Dermis blood vessel endothelial cell (primary cell): ENCODE measurements at places on chromosomes 6 and 20. TPM values are rescaled to one million over a fixed set of nuclear protein-coding genes. Genes with fewer than 3 reads are reported as not detected.
A peak's percentile ranks its signal among the peaks of the same experiment; 100 is the strongest.

GRCh38 chr6:112307707-112308106 is 39.4 kb upstream of the RFPL4B start:
- peak; percentile 4 for DNase-seq

DNA sequence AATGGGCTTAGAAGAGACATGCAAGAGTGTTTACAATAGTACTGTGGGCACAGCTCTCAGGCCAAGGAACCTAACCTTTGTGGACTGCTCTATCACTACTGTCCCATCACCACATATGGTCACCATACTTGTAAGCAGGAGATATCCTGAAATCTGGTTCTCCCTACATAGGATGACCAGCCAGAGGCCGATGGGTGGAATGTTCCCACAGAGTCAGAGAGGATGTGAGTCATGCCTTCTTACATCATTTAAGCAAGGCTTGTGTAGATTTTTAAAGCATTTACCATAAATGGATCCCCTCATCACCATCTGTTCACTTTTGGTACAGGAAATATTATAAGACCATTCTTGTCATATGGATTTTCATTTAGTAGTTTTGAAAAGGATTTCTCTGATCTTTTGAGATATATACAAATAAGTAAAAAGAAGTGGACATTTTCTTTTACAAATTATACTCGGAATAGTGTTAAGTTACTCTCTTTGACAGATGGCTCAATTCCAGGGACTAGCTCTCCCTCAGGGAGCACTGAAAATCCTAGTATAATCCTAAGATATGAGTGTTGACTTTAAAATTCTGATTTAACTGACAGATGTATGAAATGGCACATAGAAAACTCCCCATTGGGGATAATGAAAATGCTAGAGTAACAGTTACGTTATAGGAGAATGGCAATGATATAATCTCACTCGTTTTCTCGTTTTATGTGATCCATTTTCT is 6.6 kb downstream of the HTR1B start:
- DNase-seq = peak; percentile 94

GRCh38 chr6:65075705-65076230 is 631.3 kb downstream of the EYS start:
- DNase-seq = no peak

GRCh38 chr6:44171899-44172546 is 13.4 kb downstream of the CAPN11 start:
- no peak for DNase-seq

DNA sequence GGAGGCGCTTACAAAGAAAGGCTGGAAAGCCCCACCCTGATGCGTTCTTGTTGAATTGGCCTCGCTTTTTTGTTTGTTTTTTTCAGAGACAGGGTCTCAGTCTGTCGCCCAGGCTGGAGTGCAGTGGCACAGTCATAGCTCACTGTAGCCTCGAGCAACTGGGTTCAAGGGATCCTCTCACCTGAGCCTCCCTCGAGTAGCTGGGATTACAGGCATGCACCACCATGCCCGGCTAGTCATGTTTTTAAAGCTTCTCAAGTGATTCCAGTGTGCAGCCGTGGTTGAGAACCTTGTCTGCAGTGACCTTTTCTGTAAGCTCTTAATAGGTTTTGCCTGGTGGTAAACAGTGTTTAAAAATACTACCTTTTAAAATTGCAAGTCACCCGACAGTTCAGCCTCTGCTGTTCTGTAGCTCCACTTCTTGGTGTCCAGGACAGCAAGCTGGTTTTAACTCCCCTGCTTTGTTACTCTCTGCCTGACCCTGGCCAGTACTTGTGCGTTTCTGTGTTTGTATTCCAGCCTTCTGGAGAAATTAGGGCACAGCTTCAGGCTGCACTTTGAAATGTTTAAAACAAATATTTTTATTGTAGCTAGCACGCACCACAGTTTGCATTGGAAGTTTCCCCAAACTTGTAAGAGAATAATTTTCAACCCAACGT is 54.4 kb downstream of the KDM1B start:
- no peak for DNase-seq

MYMX gene
- 0.23 TPM in 1 of 2 replicates, not detected in the other for total RNA-seq

DNA sequence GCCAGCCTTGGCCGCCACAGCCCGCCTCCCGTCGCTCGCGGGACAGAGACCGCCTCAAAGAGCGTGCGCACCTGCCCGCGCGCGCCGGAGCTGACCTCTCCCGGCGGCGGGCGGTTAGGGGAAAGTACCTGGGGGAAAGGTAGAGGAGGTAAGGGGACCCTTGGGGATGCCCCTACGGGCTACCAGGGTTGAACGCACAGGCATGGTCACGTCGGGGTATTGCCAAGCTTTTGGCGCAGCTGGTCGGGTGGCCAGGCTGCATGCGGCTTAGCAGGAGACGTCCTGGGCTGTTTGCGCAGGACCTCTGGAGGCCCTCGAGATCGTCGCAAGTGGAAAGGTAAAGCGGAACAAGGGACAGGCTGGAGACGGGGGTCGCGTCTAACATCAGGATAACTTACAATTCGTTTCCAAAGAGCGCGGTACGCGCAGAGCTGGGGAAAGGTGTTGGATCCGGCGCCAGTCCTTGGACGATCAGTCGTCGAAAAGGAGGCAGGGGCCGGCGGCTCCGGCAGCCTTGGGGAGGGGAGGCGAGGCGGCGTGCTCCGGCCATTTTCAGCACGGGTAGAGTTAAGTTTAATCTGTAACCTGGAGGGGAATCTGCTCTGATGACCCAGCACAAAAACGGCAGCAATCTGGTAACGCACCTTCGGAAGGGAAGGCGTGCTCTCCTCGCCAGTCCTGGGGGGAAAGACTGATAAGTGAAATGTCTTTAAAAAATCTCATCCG is 9.0 kb downstream of the GNAS-AS1 start:
- DNase-seq = no peak

NCOA5 gene
- 16.7 and 18.6 TPM in 2 replicates for total RNA-seq

WFDC5 gene
- total RNA-seq = not detected in 2 replicates

GRCh38 chr6:12802440-12802839 is 85.9 kb downstream of the PHACTR1 start:
- no peak for DNase-seq

SRMS gene
- not detected in 2 replicates for total RNA-seq

DNA sequence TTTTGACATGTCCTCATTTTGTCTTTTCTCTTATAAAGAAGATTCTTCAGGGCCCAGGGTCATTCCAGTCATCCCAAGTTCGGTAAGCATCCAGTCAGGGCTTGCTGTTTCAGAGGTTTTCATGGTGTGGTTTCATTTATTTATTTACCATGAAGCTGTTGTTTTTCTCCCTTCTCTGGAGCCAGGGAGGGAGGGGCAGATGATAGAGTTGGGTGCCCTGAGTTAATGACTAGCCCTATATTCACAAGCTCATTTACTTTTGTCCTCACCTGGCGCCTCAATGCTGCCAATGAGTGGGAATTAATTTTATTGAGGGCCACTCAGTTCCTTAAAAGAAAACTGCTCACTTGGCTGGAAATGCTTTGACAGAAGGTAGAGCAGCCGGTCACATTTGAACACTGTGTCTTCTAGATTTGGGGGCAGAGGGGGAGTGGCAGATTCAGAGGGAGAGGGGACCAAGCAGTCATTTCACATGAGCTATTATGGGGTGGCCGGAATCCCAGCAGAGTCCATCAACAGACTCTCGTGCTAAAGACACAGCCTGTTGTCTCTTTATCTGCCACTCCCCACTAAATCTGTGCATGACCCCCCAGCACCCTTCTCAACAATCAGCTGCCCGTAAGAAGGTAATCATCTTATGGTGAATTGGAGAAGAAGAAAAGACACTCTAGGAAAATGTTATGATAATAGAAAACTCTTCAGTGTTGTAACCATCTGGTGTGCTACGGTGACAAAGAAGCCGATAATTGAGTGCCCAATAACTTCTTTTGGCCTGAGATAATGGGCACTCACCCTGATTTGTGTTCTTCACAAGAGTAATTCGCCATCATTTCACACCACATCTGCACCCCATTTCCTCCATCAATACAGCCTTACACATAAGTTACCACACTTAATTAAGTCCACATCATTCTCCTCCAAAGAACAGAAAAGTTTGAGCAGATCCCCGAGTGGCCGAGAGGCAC is 573.5 kb upstream of the JAG1 start:
- no peak for DNase-seq

- DNase-seq = no peak
Measured at GRCh38 chr20:62352402-62353288, 14.5 kb downstream of the LAMA5 start.

- DNase-seq = no peak
Measured at GRCh38 chr6:71453371-71453706, 164.7 kb downstream of the OGFRL1 start.

GRCh38 chr20:46204594-46205186 is 86.6 kb downstream of the CD40 start:
- DNase-seq = no peak

FOXS1 gene
- total RNA-seq = 0.09 TPM in 1 of 2 replicates, not detected in the other

GRCh38 chr6:30876039-30876730 is 8.1 kb upstream of the DDR1 start:
- peak; percentile 97 for DNase-seq

DNA sequence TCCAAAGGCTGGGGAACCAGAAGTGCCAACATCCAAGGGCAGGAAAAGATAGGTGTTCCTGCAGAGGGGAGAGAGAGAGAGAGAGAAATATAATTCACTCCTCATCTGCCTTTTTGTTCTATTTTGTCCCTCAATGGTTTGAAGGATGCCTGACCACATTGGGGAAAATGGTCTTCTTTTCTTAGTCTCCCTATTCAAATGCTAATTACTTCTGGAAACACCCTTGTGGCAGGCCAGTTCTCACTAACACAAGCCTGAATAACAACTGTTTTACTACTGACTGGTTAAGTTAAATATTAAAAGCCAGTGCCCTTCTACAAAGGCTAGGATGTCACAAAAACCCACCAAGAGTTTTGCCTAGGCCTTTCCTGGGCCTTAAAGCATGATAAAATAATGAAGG is 425.4 kb upstream of the HTR1E start:
- no peak for DNase-seq

DNA sequence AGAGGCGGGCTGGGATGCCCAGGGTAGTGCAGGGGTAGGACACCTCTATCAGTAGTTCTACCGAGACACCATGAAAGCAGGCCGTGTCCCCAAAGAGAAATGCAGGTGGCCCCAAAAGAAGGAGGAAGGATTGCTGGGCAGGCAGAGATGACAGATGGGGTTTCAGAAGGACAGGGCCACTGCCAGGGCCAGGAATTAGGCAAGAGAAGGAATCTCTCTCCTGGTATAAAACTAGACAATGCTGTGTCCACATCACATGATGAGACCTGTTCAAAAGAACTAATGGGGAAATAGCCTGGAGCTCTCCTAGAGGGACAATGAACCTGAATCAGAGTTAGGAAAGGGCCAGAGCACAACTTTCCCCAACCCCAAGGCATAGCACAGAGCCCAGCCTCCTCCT is 21.6 kb upstream of the VSX1 start:
- DNase-seq = no peak

TINAG gene
- not detected in 2 replicates for total RNA-seq

DNA sequence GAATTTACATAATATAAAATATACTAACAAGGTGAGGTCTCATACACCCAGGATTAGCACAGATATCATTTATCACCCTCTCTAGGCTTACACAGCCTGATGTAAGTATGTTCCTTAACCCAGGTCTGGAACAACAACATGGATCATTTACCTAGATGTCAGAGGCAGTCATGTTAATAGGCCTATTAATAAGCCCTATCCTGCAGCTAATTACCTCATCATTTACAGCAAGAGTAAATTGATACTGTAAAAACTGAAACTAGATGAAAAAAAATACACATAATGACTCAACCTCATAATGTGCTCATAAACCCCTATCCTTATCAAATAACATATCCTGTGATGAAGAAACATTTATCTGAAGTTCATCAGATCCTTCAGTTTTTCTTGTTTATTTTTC is 334.3 kb upstream of the MANEA start:
- DNase-seq = no peak

DNA sequence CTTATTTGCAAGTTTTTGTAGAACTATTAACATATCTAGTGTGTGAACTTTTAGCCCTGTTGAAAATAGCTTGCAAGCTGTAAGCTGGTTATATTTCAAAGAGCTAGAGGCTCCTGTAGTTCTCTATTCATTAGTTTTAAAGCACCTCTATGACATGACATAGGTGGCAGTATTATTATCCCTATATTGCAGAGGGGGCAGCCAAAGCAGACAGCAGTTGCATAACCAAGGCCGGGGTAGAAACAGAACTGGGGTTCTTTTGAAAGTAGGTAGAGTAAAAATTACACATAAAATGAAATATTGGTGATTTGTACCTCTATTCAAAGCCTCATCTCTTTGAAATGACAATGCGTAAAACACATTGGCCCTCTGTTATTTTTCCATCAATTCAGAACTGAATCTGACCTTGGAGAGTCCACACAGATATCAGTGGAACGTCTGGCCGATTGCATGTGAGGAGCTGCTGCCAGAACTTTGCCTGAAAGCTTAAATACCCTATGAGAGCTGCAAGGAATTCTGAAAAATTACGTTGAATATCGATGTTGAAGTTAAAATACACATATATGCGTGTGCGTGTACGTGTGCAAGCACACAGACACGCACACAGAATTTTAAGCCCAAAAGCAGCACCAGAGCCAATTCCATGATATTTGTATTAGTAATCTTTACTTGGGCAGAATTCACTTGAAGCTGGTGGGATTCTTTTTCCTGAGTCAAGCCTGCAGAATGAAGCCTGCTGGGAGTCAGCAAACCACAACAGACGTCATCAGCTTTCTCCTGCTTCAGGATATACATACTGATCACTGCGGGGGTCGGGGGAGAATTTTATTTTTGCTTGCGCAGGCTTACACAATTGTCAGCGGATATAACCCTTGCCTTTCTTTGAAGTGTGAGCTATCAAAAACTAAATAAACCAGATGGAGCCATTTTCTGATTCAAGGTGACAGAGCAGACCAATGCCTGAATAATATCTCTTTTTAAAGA is 163.2 kb downstream of the PDE7B start:
- no peak for DNase-seq

PNRC1 gene
- total RNA-seq = 63.8 TPM in 2 replicates
